Smooth muscle cell of the brain vasculature (primary cell): ENCODE measurements at places on chromosomes 2 and 18.

DNA sequence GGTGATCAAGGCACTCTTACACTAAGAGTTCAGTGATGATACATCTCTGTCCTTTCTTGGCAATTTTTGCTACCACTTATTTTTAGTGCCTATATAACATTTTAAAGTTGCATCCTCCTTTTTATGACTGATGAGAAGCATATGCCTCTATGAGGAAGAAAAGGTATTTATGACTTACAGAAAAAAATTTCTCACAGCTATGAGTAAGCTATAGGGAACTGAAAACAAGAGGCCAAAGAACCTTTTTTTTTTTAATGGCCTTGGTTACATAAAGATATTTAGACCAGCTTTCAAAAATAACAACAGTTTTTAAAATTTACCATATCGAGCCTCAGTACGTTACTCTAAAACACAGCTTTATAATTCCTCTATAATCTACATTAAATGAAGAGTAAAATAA is 21.3 kb downstream of the MBD5 start:
- no peak for DNase-seq

DNA sequence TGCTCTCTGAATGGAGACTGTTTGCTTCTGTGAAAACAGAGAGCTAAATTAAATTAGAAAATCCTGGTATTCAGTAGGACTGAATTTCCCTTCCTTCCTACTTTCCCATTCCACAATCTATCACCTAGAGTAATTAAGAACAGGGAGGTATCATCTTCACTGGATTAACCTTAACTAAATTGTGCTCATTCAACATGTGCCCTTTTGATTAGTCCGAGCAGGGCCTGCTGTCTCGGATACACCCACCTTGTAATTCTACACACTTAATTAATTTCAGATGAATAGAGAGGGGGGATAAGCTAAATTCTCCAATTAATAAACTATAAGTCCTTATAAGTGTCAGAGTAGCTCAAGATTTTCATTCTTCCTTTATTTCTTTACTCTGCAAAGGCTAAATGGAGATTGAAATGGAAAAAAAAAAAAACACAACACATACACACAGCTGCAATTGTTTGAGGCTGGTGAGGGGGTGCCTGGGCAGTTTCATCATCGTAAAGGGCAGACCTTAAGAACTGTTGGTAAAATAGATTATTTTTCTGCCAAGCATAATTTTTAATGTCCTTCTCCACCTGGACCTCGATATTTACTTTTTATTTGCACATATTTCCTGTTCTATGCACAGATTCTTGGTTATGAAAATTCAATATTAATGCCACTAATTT is 157.1 kb upstream of the SIX2 start:
- DNase-seq = no peak

- no peak for DNase-seq
Measured at GRCh38 chr18:23591011-23591410, 4.7 kb upstream of the NPC1 start.

GRCh38 chr2:238235331-238235732 is 4.5 kb downstream of the HES6 start:
- no peak for DNase-seq

- no peak for DNase-seq
Measured at GRCh38 chr2:13240061-13240460, 523.3 kb downstream of the TRIB2 start.

DNA sequence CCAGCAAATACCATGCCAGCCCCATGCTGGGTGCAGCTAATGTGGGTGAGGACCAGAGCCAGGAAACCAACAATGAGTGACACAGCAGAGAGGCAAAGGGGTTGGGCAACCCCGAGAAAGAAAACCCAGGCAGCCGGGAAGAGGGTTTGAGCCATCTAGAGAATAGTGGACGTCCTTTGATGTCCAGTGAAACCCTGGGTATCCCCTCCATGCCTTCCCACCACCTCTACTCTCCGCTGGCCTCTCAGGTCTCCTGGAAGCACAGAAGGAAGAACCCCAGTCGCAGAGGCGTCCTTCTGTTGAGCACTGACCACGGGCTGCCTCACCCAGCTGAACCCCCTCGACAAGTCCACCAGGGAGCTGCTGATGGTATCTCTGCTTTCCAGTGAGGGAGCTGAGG is 657.4 kb upstream of the ID2 start:
- no peak for DNase-seq

GRCh38 chr2:103294420-103294819 is 532.6 kb downstream of the TMEM182 start:
- no peak for DNase-seq

DNA sequence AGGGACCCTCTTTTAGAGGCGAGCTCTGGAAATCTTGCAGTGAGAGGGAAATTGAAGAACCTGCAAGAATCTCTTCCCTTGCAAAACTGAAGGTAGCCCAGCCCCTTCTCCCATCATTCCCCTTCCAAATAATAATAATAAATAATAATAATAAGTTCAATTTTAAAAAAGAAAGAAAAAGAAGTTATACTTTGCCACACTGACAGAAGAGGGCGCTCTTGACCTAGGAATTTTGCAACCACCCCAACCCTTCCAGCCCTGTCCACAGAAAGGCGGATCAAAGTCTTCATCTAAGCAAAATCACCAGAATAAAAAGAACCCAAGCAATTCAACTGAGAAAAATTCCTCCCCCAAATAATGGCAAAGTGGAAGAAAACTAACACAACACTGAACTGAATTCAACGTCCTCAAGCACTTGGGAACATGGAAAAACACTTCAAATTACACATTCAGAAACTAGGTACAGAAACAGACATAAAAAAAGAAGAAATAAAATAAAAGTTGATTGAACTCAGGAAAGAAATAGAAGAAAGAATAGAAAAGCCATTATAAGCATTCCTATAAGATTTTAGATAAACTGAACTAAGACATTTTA is 98.9 kb upstream of the GLS start:
- DNase-seq = no peak

DNA sequence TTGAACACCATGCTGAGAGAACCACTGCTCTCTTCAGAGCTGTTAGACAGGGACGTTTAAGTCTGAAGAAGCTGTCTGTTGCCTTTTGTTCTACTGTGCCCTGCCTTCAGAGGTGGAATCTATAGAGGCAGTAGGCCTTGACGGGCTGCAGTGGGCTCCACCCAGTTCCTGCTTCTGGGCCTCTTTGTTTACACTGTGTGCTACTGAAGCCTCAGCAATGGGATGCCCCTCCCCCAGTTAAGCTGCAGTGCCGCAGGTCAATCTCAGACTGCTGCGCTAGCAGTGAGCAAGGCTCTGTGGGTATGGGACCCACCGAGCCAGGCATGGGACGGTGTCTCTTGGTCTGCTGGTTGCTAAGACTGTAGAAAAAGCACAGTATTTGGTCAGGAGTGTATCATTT is 162.3 kb upstream of the NXPH2 start:
- DNase-seq = no peak

- no peak for DNase-seq
Measured at GRCh38 chr18:79632765-79633164, 46.8 kb upstream of the CTDP1 start.

- no peak for DNase-seq
Measured at GRCh38 chr2:130720528-130720927, 8.3 kb upstream of the GPR148 start.

DNA sequence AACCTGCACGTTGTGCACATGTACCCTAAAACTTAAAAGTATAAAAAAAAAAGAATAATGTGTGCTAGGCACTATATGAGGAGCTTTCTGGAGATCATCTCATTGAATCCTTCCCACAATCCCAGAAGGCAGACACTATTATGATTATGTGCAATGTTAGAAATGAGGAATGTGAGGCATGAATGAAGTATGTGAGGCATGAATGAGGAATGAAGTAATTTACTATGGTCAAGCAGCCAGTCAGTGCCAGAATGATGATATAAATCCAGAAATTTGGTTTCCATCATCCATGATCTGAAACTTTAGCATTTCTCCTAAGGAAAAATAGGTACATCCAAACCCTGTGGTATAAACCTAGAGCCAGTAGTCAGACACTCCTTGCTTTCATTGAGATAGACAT is 42.0 kb downstream of the CCDC148 start:
- DNase-seq = no peak

DNA sequence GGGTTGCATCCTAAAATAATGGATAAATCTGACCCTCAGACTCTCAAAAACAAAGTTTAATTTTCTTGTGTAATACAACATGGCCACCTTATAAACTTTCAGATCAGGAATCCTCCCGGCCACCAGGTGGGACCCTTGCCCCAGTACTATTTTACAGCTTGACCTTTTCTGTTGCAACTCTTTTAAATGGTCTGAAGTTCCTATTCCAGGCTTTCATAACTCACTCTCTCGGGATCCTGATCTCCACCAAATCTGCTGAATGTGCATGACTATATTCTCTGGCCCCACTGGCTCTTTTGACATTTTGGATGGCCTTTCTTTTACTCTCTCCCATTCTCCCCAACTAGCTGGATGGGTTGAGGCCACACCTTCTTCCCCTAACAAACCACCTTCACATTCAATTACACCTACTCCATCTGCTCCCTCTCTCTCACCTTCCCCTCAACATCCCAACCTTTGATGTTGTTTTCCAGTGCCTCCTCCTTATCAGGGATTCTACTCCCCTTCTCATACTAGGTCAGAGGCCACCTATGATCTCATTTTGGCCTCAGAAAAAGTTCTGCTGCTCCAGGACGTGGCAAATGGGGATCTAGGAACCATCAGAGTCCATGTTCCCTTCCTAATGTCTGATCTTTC is 70.8 kb downstream of the SESTD1 start:
- DNase-seq = no peak

DNA sequence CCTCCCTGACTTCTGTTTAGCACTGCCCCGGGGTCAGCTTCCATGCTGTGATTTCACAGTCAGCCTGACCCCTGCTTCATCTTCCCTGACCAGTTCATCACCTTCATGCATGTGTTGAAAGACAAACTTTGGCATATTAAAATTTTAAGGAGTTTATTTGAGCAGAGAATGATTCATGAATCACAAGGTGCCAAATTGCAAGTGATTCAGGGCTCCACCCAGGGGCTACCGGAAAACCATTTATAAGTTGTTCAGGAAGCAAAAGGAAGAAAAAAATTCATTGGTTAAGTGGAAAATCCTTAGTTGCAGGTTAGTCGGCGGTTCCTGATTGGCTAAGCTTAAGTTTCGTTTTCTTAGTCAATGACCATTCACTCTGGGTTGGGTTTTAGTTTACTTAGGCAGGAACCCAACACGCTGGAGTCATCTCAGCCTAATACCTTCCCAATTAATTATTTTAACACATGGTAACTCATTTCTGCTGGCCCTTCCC is 10.6 kb downstream of the IL1F10 start:
- no peak for DNase-seq

- DNase-seq = no peak
Measured at GRCh38 chr2:39779341-39779851, 338 bp upstream of the THUMPD2 start.

- no peak for DNase-seq
Measured at GRCh38 chr18:5159080-5159479, 38.0 kb downstream of the AKAIN1 start.

DNA sequence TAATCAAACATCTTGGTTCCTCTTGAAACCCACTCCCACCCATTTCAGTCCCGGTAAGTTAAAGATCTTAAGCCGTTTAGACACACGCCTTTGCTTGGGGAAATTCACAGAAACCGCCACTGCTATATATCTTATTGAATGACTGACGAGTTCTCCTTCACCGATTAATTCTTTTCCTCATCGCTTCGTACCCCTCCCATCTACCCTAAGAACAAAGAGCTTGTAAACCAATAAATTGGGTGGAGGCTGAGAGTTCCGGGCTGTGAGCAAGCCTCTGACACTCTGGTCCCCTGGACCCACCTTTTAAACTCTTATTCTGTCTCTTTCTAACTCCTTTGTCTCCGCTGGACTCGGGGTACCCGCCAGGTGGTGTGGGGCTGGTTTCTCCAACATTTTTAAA is 30.6 kb downstream of the TMEM131 start:
- DNase-seq = no peak

- no peak for DNase-seq
Measured at GRCh38 chr18:54033052-54033451, 191.4 kb downstream of the MBD2 start.

GRCh38 chr18:44732238-44732563 is 51.5 kb downstream of the SETBP1 start:
- no peak for DNase-seq

GRCh38 chr18:8771930-8772329 is 66.6 kb downstream of the MTCL1 start:
- DNase-seq = no peak

GRCh38 chr18:35789543-35789942 is 182.9 kb upstream of the RMP24 start:
- DNase-seq = no peak

GRCh38 chr2:42035241-42035640 is 12.6 kb upstream of the PKDCC start:
- DNase-seq = no peak

- DNase-seq = no peak
Measured at GRCh38 chr2:67267241-67267640, 129.9 kb upstream of the ETAA1 start.

- DNase-seq = no peak
Measured at GRCh38 chr2:64769392-64770044, 115.8 kb upstream of the SERTAD2 start.

GRCh38 chr2:179655627-179656026 is 205.8 kb downstream of the ZNF385B start:
- DNase-seq = no peak

DNA sequence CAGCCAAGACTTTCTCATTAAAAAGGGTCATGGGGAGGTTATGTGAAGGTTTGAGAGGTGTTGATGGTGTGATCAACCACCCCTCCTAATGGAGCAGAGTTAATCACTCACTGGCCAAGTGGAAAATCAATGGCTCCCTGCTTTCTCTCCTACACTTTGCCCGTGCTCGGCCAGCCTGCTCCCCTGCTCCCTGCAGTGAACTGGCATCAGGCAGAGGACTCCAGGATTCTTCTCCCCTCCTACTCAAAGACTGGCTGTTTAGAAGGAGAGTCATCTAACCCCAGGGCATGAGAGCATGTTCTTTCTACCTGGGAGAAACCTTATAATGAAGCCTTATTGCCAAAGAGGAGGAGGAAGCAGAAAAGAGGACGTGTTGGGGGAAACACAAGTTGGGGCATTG is 74.9 kb downstream of the SGPP2 start:
- no peak for DNase-seq

DNA sequence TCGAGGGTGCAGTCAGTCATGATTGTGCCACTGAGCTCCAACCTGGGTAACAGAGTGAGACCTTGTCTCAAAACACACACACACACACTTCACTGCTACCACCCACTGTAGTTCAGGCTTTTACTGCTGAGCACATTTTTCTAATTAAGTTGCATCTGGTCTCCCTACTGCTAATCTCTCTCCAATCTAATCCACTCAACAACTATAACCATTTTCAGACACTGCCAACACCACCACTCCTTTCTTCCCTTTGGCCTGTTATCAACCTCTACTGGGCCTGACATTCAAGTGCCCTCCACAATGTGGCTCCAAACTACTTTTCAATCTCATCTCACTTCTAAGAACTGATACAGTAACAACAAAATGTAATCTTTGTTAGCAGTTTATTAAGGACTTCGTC is 44.8 kb downstream of the RMP24 start:
- DNase-seq = no peak

- no peak for DNase-seq
Measured at GRCh38 chr2:208360259-208361076, 46.1 kb upstream of the PTH2R start.
